Suppressor macrophage treated with lipopolysaccharide for 4 hours (primary cell): ENCODE measurements at places on chromosomes 12 and 14.

DNA sequence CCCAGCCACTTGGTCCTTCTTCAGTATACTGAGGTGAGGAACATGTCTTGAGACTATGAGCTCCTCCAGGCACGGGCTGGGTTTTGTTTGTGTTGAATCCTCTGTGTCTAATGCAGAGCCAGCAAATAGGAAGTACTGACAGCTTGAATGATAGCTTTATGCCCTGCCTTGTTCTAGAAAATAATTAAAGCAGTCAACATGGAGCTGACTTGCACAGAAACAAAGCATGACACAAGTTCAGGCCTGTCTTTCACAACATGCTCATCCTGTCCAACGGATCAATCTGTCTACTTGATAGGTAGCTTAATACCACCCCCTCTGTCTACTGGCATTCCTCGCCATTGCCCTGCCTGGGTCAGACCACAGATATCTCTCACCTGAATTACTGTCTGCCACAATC, 140.9 kb downstream of the ESRRB start:
- DNase-seq = no peak

- DNase-seq = no peak
Measured at GRCh38 chr14:25464078-25464477, 414.1 kb upstream of the STXBP6 start.

DNA sequence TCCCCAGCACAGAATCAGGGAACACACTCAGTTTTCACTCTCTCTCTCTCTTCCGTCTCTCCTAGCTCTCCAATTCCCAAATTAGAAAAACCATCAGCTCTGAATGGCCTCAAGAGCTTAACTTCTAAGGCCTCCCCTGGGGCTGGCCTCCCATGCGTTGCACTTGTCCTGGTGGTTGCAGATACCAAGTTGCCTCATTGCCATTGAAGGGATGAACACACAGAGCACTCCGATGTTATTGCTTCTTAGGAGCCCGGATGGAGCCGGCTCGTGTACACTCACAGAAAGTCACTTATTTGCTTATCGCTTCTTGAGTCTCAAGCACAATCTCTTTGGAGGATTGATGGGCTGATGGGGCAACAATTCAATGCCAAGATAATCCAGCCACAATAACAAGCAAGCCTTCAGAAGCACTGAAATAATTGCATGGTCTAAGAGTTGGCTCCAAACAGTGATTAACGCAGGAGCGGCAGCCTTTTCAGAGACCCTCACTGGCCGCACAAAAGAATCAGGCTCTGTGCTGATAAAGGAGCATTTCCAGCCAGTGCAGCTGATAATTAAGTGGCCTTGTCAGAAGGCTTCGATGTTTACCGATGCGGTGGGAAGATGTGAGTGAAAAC, 175.8 kb upstream of the TMEM132C start:
- DNase-seq = no peak

DNA sequence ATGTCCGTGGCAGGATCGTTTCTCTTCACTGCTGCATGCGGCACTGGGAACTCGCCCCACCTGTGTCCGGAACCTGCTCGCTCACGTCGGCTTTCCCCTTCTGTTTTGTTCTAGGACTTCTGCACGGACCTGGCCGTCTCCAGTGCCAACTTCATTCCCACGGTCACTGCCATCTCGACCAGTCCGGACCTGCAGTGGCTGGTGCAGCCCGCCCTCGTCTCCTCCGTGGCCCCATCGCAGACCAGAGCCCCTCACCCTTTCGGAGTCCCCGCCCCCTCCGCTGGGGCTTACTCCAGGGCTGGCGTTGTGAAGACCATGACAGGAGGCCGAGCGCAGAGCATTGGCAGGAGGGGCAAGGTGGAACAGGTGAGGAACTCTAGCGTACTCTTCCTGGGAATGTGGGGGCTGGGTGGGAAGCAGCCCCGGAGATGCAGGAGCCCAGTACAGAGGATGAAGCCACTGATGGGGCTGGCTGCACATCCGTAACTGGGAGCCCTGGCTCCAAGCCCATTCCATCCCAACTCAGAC, 1.2 kb downstream of the FOS start:
- DNase-seq = no peak

GRCh38 chr14:97458255-97458654, 661.1 kb downstream of the VRK1 start:
- no peak for DNase-seq

DNA sequence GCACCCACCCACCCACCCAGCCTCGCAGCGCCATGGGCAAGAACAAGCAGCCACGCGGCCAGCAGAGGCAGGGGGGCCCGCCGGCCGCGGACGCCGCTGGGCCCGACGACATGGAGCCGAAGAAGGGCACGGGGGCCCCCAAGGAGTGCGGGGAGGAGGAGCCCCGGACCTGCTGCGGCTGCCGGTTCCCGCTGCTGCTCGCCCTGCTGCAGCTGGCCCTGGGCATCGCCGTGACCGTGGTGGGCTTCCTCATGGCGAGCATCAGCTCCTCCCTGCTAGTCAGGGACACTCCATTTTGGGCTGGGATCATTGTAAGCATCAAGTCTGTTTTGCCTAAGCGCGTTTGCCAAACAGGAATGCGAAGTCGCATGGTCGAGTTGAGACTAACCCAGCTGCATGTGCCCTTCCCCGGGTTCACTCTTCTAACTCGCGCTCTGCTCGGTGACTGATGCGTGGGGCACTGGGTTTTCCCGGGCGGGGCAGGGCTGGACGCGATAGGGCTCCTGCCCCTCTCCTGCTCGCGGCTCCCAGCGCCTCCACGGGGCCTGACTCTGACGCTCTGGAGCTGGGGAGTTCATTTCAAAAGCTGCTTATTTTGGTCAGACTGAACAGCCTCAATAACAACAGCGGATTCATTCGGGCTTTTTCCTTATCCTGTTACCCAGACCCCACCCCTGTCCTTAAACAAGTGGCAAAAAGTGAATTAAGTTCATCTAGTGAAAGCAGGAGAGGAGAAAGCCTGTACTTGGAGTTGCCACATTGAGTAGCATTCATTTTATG, 458 bp downstream of the SSPN start:
- peak; percentile 54 for DNase-seq

DNA sequence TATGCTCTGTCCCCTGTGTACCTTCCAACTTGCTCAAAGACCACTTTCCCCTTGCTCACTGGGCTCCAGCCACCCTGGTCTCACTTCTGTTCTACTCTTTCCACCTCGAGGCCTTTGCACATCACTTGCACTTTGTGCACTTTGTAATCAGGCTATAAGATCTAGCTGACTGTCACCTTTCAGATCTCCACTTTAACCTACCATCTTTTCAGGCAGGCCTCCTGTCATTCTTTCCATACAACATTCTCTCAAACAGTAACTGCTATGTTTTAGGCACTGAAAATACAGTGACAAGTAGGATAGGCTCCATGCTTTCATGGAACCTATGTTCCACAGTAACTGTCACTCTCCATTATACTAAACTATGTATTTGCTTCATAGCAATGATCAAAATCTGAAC, 14.0 kb downstream of the CPM start:
- DNase-seq = no peak

GRCh38 chr12:108394196-108394595, 55.1 kb upstream of the CMKLR1 start:
- no peak for DNase-seq

GRCh38 chr12:42483521-42483790, 106.1 kb downstream of the PRICKLE1 start:
- DNase-seq = peak; percentile 6

GRCh38 chr14:47917344-47917954, 242.0 kb upstream of the MDGA2 start:
- DNase-seq = peak; percentile 59

DNA sequence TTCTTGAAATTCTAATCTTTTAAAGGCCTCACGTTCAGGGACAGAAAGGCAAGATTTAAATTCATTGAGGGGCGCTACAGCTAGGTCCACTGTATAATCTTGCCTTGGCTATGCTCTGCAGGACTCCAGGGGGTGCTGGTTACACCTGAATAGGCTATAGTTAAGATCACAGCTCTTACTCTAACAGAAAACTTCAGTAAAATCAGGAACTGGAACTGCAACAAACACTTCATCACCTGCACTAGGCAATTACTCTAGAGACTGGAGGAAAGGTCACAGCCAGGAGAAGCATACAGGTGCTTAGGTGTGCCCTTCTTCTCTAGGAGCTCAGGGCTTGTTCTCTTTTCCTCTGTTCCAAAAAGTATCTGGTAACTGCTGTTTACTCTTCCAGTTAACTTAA, 20.9 kb downstream of the SLCO1C1 start:
- DNase-seq = no peak

GRCh38 chr12:120693848-120694247, 6.9 kb downstream of the MLEC start:
- DNase-seq = no peak

DNA sequence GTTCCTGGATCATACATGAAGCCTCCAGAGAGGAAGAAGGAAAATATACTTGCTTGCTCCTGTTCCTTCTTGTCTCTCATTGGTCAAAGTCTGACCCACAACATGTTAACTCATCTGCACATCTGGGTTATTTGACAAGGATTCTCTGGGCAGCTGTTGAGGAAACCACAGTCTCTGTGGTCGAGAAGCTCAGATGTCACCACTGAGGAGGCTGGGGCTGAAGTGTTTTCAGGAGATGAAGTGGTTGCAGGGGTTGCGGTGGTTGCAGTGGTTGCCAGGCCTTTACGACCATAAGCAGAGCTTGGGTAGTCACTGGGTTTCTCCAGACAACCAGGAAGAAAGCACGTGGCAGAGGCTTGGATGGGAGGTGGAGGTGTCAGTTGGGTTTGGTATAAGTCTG, 265.0 kb upstream of the LRIG3 start:
- no peak for DNase-seq

DNA sequence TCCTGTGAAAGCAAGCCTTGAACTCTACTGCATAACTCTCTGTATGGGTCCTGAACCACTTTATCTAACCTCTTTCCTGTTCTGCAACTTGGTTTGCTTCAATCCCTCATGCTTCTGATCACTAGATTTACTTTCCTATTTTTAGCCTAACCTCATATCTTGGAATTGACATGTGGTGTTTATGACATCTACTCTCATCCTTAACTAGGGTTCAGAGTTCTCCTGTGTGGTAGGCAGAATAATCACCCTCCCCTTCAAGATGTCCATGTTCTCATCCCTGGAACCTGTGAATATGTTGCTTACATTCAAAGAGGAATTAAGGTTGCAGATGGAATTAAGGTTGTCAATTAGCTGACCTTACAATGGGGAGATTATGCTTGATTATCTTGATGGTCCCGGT, 67.4 kb upstream of the STXBP6 start:
- no peak for DNase-seq

GRCh38 chr14:85764822-85765221, 234.9 kb downstream of the FLRT2 start:
- DNase-seq = no peak

GRCh38 chr14:34204774-34205173, 253.9 kb upstream of the EGLN3 start:
- no peak for DNase-seq

DNA sequence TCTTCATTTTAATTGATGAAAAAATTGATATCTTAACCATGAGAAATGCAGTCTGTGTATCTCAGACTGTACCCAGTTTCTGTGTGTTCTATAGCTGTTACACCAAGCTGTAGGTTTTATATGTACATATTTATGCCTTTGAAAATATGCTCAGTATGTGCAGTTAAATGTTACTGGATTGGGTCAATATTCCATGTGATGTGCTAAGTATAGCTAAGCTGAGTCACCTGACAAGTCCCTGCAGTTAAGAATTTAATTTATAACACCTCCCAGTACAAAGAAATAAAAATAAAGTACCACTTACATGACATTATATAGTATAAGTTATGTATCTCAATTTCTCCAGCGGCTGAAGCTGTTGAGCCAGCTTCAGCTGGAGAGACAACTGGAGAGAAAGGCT, 984.0 kb downstream of the GALC start:
- no peak for DNase-seq

DNA sequence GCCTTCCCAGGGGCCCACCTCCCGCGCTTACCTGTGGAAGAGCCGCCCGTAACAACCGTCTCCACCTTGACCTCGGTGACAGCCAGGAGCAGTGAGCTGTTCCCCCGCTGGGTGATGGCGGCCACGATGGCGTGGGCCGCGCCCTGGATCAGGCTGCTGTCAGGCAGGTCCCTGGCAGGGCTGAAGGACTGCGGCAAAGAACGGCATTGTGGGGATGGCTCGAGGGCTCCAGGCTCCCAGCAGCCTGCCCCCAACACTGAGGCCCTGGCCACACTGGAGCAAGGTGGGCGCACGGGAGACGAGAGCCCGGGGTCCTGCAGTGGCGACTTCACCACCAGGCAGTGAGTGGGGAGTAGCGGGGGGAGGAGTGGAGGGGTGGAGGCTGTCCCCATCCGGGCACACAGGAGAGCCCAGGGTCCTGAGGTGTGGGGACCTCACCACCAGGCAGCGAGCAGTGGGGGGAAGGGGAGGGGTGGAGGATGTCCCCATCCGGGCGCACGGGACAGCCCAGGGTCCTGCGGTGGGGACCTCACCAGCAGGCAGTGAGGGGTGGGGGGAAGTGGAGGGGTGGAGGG, 25.0 kb downstream of the JAG2 start:
- no peak for DNase-seq

- DNase-seq = no peak
Measured at GRCh38 chr12:80033448-80033847, 65.9 kb upstream of the OTOGL start.

- DNase-seq = no peak
Measured at GRCh38 chr14:51963286-51963685, 26.1 kb upstream of the RTRAF start.

DNA sequence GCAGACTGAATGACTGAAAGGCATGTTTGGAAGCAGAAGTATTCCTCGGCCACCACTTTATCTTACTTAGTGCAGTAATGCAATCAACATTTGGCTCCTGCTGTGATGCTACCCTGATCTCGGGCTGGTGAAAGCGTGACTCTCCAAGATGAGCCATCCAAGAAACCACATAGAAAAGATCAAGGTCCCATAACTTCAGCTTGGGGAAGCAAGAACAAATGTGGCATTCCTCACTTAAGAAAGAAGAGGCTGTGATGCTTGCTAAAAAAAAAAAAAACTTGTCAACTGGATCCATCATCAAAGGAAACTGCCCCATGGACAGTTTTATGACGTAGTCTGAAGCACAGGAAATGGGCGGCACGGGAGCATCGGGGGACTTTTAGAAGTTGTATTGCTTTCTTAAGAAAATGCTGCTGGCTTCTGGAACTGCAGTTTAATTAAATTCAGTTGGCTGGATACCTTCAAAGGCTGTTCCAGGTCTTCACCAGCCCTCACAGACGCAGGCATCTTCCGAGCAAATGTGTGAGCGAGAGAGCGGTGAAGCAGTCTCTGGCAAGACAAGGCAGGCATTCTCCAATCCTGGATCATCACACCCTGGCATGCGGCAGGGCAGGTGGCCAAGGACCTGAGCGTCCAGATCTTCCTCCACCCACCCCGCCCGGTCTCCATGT, 38.2 kb upstream of the MAP1LC3B2 start:
- peak; percentile 67 for DNase-seq

- DNase-seq = peak; percentile 65
Measured at GRCh38 chr12:56158926-56159461, 835 bp downstream of the MYL6 start.

- DNase-seq = peak; percentile 4
Measured at GRCh38 chr12:50162230-50162629, 4.9 kb downstream of the CERS5 start.

GRCh38 chr12:19171731-19172130, 42.2 kb downstream of the PLEKHA5 start:
- no peak for DNase-seq

GRCh38 chr12:105554856-105555255, 224.4 kb downstream of the C12orf75 start:
- DNase-seq = no peak
